Activated CD4-positive, alpha-beta T cell treated with anti-CD3 and anti-CD28 coated beads, Interleukin-2, Interleukin-4, amounts not matched to agents 100 ng/mL and 50 ng/mL, durations not matched to agents 16 hours and 8 hours (primary cell): ENCODE measurements at places on chromosomes 3 and 15.

GRCh38 chr15:74202452-74203401 lies at the start of gene STRA6:
STRA6 (minus strand) TSS chr15:74202787; CDS start chr15:74202267, 520 bp downstream.
- no peak for DNase-seq

- DNase-seq = no peak
Measured at GRCh38 chr3:159200176-159200575, 398.3 kb downstream of the MFSD1 start.

GRCh38 chr3:127990051-127990450 lies 62.2 kb upstream of the SEC61A1 start:
- no peak for DNase-seq

DNA sequence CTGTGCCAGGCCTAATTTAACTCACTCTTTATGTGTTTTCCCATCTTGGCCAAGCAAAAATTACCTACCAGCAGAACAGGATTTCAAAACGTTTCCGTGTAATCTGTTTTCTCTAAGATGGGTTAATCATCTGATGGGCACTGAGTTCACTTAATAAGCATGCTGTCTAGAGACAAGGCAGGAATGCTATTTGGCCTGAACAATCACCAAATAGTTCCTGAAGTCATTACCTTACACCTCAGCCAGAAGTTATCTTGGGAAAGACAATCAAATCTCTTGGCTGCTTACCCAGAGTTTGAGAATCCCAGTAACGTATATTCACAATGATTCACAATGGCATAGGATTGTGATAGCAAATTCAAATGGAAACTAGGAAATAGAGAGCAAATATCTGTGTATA lies 779.1 kb downstream of the CADM2 start:
- DNase-seq = no peak
